Epithelial cell of alveolus of lung (primary cell): ENCODE measurements at places on chromosomes 2 and 18. TPM values are rescaled to one million over a fixed set of nuclear protein-coding genes. Genes with fewer than 3 reads are reported as not detected.

Gene KIF1A
- 2.7 TPM in 1 of 2 replicates, not detected in the other for total RNA-seq

Gene HOXD13
- total RNA-seq, result not detected in 2 replicates

Gene RIT2
- not detected in 2 replicates for total RNA-seq

Gene CDK5R2
- under 0.01 TPM in 1 of 2 replicates, not detected in the other for total RNA-seq

Gene MDH1
- 129 and 175 TPM in 2 replicates for total RNA-seq

Gene SCN9A
- 1.0 and 15.6 TPM in 2 replicates for total RNA-seq
